Stomach (tissue), 19 donors: ENCODE measurements at places on chromosomes 6 and 20. TPM values are rescaled to one million over a fixed set of nuclear protein-coding genes. Genes with fewer than 3 reads are reported as not detected.

The ZC3H12D gene
- total RNA-seq = not detected

The CENPQ gene
- total RNA-seq = 18.3 TPM

The PRRT1 gene
- total RNA-seq = 0.87 TPM

The DEF6 gene
- 14.9 TPM for total RNA-seq

The OR2B6 gene
- not detected for total RNA-seq

The HTR1E gene
- total RNA-seq = 0.18 TPM

The SMLR1 gene
- total RNA-seq = not detected

The BACH2 gene
- total RNA-seq = 2.9 TPM

The EBF4 gene
- 8.5 TPM for total RNA-seq

The SLC44A4 gene
- 74.2 TPM for total RNA-seq

- peak; percentile 15 for DNase-seq
Observed at GRCh38 chr20:40494248-40494647, 194.8 kb downstream of the MAFB start.

DNA sequence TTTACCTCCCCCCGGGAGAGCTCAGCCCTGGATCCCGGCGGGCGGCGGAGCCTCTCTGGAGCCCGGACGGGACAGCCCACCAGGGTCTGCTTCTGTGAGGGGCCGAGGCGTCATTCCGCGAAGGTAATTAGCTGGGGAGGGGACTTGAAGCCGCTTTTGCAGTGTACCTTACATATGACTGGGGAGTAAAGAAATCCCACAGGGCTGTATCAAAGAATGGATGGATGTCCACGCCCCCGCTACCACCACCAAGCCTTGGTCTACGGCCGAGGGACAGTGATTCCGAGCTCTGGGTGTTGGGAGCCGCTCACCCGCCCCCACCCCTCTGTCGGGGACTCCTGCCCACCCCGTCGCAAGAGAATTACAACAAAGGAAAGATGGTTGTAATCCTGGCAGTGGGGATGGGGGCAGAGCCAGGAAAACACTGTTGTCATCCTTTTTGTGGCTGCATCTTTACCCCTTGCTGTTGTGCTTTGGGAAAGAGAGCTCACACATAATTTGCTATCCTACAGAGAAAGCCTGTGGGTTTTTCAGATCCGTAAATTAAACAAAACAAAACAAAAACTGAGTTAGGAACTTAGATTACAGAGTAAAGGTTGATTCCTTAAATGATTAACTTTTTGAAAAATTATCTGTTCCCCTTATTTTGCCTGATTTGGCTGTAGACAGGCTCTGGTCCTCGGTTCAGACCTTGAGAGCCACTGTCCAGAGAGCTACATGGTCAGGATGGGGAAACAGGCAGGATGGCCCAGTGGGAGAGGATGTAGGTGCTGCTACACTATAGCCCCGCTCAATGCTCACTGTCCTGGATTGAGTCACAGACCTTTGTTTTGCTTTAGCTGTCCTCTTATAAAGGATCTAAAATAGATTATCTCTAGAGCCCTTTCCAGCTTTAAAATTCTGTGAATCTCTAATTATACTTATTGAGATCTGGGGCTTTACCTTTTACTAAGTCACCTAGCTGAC lies 997 bp upstream of the FBXO30 start:
- no peak for DNase-seq

DNA sequence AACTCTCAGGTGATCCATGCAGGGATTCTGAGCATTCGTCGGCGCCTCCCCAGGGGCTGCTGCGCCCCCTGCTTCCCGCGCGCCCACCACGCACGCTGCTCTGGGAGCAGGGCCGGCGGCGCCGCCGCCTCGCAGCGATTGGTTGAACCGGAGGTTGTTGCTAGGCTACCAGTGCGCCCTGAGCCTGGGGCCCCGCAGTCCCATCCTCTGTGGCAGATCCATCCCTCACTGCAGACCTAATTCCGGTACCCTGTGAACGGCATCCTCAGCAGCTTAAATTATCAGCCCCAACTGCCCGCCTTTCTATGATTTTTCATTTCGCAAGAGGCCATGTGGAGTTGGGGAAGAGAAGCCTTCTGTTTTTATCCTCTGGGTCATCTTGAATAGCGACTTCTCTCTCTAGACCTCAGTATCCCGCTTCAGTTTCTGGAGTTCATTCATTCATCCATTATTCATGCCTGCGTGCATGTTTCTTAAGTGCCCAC lies 15.4 kb downstream of the PNPLA1 start:
- DNase-seq = peak; percentile 32

DNA sequence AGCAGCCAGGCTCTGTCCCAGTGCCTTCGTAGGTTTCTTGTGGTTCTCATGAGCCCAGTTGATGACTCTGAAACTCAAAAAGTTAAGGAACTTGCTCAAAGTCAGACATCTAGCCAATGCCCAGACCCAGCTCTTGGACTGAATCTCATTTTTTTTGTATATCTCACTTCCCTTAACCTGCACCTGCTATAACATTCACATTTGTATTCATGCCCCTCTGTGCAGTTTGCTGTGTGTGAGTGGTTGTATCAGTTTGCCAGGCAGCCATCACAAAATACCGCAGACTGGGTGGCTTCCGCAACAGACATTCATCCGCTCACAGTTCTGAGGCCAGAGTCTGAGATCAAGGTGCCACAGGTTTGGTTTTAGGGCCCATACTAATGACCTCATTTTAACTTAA lies 49.9 kb downstream of the IPCEF1 start:
- no peak for DNase-seq

DNA sequence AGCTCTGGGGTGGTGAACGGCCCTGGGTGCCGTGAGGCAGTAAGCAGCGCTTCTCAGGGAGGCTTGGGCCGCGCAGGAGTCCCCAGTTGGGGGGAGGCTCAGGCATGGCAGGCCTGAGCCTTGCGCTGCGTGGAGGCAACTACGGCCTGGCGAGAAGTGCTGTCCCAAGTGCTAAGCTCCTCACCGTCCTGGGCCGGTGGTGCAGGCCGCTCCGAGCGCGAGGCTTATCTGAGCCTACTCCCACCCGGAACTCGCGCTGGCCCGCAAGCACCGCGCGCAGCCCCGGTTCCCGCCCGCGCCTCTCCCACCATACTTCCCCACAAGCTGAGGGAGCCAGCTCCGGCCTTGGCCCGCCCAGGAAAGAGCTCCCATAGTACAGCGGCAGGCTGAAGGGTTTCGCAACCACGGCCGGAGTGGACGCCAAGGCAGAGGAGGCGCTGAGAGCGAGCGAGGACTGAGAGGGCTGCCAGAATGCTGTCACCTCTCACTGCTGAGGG lies 1.8 kb upstream of the WRNIP1 start:
- DNase-seq = peak; percentile 28

DNA sequence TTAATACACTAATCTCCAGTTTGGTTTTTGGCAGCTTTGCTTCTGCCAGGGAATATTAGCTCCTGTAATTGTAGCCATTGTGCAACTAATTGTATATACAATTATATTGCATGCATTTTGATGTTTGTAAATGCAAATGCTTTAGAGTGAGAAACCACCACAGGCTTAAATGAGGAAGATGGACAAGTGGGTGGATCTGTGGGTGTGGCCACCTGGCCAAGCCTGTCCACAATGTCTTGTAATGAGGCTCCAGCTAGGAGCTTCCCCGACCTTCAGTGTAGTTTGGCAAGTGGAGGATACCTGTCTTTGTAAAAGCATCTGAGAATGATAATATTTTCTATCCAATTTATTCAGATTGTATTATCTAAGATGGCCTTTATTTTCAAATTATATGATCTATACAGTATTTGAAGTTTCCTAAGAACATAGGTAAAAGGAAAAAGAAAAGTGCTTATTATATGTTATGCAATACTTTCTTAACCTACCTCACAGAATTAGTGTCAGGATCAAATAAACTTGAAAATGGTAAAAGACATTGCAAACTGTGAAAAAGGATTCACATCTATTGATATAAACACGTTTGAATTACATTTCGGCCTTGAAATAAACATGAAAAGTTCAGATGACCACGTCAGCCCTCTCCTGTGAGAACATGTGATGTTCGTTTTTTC lies 49.3 kb upstream of the ARID1B start:
- no peak for DNase-seq

DNA sequence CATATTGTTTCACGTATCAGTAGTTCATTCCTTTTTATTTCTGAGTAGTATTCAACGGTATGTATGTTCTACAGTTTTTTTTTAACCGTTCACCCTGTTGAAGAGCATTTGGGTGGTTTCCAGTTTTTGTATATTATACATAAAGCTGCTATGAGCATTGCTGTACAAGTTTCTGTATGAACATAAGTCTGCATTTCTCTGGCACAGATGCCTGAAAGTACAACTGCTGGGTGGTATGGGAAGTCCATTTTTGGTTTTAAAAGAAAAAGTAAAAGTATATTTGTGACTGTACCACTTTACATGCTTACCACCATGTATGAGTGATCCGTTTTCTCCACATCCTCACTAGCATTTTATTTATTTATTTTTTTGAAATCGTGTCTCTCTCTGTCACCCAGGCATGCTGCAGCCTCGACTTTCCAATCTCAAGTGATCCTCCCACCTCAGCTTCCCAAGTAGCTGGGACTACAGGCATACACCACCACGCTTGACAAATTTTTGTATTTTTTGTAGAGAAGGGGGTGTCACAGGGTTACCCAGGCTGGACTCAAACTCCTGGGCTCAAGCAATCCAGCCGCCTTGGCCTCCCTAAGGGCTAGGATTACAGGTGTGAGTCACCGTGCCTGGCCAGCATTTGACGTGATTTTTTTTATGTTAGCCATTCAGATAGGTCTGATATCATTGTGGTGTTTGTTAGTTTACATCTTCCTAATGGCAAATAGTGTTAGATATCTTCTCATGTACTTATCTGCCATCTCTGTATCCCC lies 11.0 kb upstream of the SIM1 start:
- no peak for DNase-seq

- no peak for DNase-seq
Observed at GRCh38 chr6:111677249-111677990, 71.7 kb upstream of the TRAF3IP2 start.

GRCh38 chr20:1360094-1360846 lies 31.3 kb upstream of the SDCBP2 start:
- no peak for DNase-seq

DNA sequence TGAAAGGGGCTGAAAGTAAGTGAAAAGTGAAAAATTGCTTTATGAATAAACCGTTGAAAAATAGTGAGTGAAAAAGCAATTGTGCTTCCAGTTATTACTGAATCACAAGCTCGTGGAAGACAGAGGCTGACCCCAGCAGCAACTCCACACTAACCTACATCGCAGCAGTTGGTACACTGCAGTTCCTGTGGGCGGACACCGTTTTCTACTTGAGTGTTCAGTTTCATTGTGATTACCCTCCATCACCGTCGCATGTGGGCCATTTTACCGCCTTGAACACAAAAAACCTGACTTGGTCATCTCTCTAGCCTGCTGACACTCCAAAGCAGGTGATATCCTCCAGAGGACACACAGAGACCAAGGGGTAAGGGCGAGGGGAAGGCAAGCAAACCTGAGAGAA lies 28.4 kb downstream of the PRDM1 start:
- no peak for DNase-seq

GRCh38 chr6:83292900-83293843 lies 100.0 kb downstream of the RWDD2A start:
- DNase-seq = no peak

DNA sequence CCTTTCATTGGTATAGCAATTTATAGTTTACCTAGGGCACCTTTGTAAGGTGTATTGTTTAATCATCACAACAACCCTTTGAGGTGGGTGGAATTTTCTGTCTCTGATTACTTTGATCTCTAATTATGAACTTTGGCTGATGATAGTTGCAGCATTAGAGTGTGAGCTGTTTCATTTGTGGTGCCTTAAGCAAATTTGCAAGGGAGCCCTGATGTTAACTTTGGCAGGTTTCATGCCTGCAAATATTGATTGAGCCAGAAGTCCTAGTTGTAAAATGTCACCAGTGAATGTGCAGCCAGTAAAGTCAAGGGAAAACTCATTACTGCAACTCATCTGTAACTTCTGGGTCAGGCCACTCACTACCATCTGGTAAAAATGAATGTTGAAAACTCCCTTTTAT lies 29.8 kb downstream of the CTNNBL1 start:
- DNase-seq = peak; percentile 33

DNA sequence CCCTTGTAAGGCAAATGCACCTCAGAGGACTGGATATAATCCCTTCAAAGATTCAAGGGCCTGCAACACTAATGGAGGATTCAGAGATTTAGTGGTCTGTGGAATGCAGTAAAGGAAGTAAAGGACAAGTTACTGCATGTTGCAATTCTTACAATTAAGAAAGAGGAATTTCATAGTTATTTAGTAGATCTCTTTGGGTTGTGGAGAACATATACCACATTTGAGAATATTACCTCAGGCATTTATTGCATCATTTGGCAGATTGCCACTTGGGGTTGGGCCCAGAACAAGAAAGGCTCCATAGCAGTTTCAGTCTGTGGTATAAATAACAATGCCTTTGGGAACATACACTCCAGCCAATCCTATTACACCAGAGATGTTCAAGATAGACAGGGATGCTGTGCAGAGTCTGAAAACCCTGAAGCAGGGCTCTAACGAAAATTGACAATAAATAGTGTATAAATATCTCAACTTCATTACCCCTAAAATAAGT lies 20.9 kb upstream of the EPM2A start:
- DNase-seq = no peak

- no peak for DNase-seq
Observed at GRCh38 chr6:10269814-10270472, 144.9 kb downstream of the TFAP2A start.

- DNase-seq = no peak
Observed at GRCh38 chr20:35891375-35891774, 62.9 kb downstream of the SCAND1 start.

- peak; percentile 95 for DNase-seq
Observed at GRCh38 chr6:116229287-116229913, 24.5 kb downstream of the TSPYL4 start.

DNA sequence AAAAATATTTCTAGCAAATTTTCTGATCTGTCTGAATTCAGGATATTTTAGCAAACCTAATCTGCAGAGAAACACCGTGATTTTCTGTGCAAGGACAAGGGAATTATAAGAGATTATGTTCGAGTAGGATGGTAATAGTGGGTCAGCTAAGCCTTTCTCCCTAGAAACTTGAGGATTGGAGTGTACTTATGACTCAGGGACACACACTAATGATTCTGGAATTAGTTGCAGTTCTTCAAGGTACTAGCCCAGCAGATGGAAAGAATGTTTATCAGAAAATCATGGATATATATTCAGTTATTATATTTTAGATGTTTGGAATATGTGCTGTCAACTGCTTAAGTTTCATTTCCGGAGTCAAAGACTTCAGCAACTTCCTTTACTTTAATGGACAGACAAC lies 177.1 kb upstream of the MAP3K7 start:
- no peak for DNase-seq

DNA sequence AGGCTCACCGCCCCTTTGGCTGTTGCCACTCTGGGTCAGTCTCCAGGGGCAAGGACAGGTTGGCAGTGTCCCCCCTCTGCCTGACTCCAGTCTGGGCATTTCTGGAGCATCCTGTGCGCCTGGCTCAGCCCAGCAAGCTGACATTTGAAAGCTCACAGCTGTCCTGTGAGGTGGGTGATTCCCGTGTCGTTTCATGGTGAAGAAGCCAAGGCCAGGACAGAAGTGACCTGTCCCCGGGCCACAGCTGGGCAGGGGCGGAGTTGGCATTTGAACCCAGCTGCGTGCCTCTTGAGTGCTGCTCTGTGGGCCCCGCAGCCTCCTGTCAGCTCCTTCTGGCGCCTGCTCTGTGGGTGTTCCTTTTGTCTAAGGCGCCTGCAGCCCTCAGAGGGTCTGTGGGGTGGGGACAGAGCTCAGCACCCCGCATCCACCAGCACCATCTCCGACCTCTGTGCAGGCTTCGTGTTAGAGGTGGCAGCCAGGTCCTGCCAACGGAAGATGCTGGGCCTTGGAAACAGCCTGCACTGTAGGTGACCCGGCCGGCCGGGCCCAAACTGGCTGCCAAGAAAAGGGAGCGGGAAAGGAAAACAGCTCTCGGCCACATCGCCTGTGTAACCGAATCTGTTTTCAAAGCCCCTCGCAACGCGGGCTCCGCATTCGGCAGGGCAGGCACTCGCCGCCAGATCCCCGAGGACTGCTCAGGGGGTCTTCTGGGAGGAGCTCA lies 5.8 kb upstream of the GATA5 start:
- peak; percentile 76 for DNase-seq
